ENCODE measurements at places on chromosomes 3 and 15.
A peak's percentile ranks its signal among the peaks of the same experiment; 100 is the strongest.

DNA sequence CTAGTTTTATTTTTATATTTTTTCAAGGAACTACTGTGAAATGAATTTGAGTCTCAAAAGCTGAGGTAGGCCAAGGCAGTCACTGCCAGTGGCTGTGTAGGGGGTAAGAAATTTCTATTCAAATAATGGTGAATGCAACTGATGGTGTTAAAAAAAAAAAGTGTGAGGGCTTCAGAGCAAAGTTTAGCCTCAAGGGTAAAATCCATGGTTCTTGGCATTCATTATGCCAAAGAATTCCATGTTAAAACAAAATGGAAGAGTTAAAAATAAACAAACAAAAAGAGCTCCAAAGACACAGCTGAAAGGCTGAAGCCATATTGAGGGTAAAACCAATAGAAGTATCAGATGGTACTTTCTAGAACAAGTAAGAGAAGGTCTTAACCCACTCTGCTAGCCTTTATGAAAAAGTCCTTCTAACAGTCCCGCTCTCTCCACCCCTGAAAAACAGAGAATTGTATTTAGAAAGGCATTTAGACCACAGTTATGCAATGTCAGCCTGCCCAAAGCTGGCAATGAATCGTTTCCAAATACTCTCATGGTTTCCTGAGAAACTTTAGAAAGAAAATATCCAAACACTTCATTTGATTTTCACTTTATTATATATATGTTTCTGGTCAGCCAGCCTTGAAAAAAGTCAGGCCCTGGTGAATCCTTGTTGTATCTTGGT is 158.4 kb upstream of the GMNC start:
- DNase-seq = no peak

- DNase-seq = no peak
Observed at GRCh38 chr3:187295316-187296034, 3.9 kb upstream of the MASP1 start.

- no peak for DNase-seq
Observed at GRCh38 chr15:42375941-42376340, 16.6 kb downstream of the CAPN3 start.

DNA sequence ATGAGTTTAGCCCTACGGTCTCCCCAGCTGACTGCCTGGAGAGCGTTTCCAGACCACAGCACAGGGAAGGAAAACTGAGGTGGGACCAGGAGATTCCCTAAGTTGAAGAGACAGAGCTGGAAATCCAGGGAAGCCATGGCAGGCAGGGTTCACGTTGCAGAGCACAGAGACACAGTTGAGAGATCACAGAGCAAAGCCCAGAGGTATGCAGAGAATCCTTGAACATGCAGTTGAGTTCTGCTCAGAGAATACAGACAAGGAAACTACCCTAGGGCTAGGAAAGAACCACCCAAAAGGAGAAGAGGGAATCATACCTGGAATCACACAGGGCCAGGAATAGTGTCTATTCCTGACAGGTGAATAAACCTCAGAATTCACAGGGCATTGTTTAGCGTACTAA is 14.3 kb downstream of the SLC28A1 start:
- DNase-seq = no peak

- DNase-seq = no peak
Observed at GRCh38 chr15:96381463-96381862, 51.0 kb downstream of the NR2F2 start.

- peak; percentile 6 for DNase-seq
Observed at GRCh38 chr3:183254487-183255347, 1.7 kb downstream of the B3GNT5 start.

DNA sequence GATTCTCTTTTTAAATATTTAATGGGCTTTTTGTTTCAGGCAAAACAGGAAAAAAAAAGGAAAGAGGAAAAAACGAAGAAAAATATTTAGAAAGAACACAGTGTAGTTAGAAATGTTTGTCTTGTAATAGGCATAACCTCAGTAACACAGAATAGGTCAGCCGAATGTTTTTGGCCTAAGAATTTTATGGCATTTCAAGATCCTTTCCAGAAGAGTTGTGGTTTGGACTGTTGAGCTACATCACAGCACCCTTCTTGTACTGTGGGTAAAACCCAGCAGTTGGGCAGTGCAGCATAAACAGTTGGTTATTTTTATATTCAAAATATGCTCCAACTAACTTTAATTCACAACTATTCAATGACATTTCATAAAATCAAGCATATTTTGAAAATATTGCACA is 474.4 kb upstream of the AGTR1 start:
- DNase-seq = no peak

DNA sequence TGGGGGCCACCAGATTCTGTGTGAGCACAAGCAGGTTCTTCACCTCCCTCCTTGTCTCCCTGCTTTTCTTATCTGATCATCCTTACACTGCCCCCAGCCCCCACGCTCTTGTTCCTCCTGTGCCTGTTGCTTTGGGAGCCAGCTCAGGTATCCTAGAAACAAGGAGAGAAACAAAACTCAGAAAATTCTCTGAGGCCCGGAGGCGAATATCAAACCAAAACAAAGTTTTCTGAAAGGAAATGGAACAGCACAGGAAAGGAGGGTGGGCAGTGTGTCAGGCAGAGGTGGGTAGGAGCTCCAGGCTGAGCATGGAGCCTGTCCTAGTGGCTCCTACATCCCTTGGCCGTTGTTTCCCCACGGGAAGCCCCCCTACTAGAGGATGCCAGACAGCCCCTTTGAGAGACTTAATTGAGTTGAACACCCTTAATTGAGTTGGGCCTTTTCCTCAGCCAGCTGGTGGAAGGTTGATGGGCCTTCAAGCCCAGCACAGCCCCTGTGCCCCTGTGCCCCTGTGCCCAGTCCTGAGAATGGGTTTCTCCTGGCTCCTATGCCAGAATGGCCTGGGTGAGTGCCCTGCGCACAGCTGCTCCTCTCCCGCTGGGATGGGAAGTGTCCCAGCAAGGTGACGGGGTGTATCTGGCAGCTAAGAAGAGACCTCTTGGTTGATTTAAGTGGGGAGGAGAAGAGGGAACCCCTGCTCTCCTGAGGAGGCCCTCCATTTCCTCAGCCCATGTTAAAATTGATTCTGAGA is 22.8 kb upstream of the JMJD7 start:
- no peak for DNase-seq

Measured in activated CD4-positive, alpha-beta T cell treated with anti-CD3 and anti-CD28 coated beads, Interleukin-2, amount 50 U/mL, for 24 hours (primary cell).